ENCODE measurements at places on chromosomes 13 and 19.

- no peak for DNase-seq
Observed at GRCh38 chr13:51883226-51883600, 21.4 kb downstream of the CCDC70 start.

DNA sequence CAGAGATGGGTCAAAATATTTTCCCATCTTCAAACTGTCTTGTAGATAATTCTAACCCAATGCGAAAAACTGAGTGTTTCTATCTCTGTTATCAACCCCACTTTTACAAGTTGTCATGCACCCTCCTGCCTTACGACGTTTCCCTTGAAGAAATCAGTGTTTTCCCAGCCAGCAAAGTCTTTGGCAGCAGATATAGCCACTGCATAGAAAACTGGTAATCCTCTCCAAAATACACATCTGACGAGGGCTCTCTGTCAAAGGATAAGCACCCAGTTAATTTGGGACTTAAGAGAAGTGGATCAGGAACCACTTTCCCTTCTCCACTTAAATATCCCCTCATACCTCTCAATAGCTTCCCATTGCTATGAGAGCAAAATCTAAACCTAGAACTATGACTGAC lies 351.9 kb upstream of the MIR17HG start:
- DNase-seq: no peak

DNA sequence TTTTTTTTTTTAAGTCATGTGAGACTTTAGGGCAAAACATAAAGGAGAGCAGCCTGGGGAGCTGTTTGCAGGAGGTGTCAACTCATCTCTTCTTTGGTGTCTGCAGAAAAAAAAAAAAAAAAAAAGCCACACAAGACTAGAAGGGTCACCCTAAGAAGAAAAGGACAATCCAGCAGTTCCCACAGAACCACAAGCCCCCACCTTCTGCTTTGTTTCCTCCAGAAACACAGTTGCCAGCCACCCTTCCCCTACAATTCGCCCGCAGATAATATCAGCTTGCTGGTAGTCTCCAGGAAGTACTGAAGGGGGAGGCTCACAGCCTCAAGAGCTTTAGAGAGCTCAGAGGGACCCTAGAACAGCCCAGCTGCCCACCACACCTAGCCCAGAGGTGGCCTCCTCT lies 22.3 kb upstream of the ZBTB7A start:
- peak; percentile 62 for DNase-seq

DNA sequence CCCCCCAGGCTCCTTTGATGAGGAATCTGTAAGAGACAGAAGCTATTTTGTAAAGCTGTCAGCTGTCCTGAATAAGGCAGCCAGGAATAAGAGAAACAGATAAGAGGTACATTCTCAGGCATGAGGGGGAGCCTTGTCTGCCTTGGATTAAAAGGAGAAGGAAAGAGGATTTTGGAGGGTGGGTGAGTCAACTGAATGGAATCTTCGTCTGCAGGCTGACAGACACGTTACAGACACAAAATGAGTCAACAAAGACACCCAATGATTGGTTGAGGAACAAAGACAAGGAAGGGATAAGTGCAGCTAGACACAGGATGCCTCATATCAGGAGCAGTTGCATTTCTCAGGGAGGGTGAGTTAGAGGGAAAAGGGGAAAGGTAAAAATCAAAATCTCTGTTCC lies 162.5 kb downstream of the OLFM4 start:
- no peak for DNase-seq

- DNase-seq: no peak
Observed at GRCh38 chr13:33103457-33103856, 87.2 kb downstream of the KL start.

- no peak for DNase-seq
Observed at GRCh38 chr13:37427843-37428494, 170.6 kb downstream of the POSTN start.

- DNase-seq: no peak
Observed at GRCh38 chr13:24605923-24606372, 74.3 kb upstream of the ATP12A start.

GRCh38 chr13:62625214-62625881 lies 1209.7 kb upstream of the PCDH20 start:
- DNase-seq: no peak

- DNase-seq: no peak
Observed at GRCh38 chr13:49678191-49678914, 12.9 kb downstream of the EBPL start.

DNA sequence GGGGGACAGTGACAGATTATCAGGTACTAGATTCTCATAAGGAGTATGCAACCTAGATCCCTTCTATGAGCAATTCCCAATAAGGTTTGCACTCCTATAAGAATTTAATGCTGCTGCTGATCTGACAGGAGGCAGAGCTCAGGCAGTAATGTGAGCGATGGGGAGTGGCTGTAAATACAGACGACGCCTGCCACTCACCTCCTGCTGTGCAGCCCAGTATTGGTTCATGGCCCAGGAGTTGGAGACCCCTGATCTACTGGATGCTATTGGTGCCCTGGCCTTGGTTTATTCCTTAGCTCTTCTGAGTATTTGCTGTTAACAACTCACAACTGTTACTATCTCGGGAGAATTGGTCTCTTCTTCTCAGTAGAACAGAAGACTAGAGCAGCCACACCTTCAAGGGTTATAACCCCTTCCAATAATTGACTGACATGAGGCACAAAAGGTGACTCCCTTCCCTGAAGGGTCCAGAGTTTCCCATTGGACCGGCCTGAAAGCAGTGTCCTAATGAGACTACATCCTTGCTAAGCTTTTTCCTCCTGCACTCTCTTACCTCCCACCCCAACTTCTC lies 35.0 kb upstream of the RBM26 start:
- DNase-seq: no peak

- peak; percentile 92 for DNase-seq
Observed at GRCh38 chr13:62035981-62036380, 620.3 kb upstream of the PCDH20 start.

- peak; percentile 81 for DNase-seq
Observed at GRCh38 chr19:46753420-46754155, 7.3 kb upstream of the STRN4 start.

GRCh38 chr13:88086577-88086976 lies 415.4 kb downstream of the SLITRK5 start:
- no peak for DNase-seq

DNA sequence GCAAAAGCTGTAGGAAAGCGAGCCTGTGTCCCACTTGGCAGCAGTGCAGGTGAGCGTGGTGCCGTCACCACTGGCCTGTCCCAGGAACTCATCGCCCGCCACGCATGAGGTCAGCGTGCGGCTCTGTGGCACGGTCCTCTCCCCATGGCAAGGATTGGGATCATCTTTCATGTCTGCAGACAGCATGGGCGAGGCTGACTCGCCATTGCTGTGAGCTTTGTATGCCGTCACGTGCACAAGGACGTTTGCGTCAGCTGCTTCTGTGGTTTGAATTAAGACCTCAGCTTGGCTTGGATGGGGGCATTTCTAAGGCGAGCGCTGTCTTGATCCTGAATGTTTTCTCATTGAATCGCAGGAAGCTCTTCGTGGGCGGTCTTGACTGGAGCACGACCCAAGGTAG lies 9.8 kb downstream of the DAZAP1 start:
- DNase-seq: no peak

DNA sequence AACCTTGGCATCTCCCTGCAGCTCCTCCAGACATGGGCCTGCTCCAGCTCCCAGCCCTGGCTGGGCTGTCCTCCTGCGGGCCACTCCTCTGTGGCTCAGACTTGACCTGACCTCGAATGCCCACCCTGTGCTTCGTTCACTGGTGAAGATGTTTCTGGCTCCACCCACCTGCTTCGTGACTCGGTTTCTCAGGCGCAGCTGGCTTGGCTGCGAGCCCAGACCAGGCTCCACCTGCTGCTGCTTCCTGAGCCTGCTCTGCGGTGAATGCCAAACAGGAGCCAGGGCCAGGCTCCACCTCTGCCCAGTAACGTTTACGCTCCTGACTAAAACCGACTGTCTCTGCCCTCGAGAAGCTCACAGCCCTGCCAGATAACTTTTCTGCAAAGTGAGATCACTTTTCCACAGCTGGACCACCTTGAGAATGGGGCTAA lies 8.9 kb upstream of the RSPH6A start:
- no peak for DNase-seq

DNA sequence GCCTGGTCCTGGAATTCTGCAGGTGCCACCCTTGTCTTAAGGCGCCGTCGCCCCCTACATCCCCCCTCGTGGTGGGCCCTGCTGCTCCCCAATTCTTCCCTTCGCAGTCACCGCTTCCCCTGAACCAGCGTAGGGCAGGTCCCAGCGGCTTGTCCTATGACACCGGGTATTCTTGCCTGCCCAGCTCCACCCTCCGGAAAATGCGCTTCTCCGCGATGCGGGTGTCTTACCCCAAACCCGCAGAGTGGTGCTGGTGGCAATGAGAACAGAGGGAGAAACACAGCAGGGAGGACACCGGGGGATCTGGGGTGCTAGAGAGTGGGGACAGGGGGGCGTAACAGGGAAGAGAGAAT lies 9.0 kb downstream of the ZNF808 start:
- DNase-seq: peak; percentile 62

DNA sequence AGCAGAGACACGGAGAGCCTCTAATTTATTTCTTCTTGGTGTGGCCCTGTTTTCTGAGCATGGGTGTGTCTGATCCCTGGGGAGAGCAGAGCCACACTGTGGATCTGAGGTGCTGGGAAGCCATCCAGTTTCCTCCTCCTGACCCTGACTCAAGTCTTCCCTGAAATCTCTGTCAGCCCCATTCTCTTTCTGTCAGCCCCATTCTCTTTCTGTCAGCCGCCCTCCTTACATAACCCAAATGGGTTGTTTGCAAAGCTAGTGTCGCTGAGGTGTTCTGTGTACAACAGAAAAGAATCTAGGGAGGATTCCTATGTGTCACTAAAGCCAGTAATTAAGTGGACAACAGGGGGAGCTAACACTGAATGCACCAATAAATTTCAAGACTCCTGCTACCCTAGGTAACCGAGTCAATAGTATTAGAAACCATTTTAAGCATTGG lies 50.2 kb downstream of the LRCH1 start:
- DNase-seq: peak; percentile 40

DNA sequence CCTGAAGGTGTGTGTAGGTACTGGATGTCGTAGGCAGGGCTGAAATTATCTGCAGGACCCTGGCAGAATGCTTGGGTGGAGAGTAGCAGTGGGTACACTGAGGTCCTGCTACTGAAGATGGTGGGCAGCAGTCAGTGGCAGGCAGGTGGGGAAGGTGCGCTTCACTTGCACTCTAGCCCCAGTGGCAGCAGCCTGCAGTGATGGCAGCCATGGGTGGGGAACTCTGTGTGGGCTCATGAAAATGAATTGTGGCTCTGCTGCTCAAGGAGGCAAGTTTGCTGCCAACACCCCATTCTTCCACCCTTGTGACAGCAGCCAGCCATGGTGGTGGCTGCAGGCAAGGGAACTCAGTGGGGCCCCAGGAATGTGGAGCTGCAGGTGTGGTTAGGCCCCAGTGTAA lies 1242.7 kb upstream of the MIR17HG start:
- no peak for DNase-seq

- no peak for DNase-seq
Observed at GRCh38 chr13:19053561-19053960, 128.1 kb downstream of the TUBA3C start.

DNA sequence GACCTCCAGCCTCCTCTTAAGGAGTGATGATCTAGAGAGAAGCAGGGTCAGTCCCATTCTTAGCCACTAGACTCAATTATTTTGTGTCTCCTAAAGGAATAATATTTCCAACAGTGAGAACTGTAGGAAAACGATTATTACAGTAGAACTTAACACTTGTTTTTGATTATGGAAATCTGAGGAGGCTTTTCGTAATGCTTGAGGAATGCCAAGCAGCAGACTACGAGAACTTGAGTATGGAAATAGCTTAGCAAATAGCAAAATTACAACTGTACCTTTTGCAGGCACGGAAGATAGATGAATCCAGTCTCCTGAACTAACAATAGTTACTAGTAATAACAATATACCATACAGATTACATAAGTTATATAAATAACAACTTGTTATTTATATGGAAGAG lies 12.2 kb downstream of the BRD4 start:
- no peak for DNase-seq

DNA sequence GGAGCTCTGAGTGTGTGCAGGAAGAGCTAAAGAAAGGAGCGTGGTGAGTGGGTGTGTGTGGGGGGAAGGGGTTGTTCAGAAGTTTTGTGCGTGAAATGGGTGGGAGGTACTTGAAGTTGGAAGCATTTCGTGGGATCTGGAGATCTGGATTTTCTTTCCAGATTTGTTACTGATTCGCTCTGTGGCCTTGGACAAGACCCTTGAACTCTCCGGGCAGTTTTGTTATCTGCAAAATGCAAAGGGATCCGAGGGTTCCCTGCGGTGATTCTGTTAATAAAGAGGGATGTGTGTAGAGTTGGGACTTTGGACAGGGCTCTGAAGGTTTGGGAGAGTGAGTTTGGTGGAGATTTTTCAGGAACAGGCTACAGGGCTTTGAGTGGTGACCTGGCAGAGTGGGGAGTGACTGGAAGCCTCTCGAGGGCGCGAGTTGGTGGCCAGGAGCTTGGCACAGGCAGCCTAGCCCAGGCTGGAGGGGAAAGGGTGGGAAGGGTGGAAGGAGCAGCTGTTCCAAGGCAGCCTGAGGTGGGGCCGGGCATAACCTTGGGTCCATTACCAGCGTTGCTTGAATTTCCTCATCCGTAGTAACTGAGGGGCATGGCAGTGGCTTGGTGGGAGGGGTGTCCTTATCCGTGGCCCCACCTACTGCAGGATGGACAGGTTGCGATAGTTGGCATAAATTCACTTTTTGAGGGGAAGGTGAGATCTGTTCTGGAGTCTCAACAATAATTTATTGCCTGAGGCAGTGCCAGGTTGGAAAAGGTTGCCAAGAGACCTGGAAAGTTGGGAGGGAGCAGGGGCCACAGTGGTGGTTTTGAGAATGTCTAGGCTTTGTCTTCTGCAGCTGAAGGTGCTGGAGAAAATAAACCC lies 2.1 kb downstream of the ACTN4 start:
- DNase-seq: peak; percentile 41

- no peak for DNase-seq
Observed at GRCh38 chr19:39679056-39679790, 23.5 kb downstream of the LGALS16 start.

DNA sequence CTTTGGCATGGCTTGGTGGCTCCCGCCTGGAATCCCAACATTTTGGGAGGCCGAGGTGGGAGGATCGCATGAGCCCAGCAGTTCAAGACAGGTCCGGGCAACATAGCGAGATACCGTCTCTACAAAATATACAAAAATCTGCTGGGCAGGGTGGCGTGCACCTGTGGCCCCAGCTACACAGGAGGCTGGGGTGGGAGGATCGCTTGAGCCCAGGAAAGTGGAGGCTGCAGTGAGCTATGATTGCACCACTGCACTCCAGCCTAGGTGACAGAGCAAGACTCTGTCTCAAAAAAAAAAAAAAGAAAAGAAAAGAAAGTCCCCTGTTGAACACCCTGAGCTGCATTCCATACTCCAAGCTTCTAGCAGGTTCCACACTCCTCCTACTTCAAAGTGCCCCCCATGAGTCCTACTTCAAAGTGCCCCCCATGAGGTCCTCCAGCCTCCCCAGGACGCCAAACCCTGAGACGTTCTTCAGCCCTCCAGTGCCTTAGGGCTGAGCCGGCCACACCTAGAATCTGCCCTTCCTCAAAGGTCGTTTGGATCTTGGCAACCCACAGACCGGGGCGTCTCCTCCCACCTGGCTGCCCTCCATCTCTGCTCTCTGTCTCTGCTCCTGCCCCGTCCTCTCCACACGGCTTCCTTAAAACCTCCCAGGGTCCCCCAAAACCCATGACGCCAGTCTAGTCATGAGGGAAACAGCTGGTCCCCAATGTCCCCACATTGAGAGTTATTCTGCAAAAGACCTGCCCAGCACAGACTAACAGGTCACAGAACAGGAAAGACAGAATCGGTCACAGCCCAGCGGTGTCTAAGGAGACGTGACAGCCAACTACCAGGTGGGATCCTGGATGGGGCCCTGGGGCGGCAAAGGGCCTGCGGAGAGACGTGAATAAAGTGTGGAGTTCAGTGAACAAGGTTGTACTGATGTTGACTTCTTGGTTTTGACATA lies 4.8 kb downstream of the TJP3 start:
- no peak for DNase-seq

GRCh38 chr19:16334411-16334810 lies 9.8 kb downstream of the KLF2 start:
- DNase-seq: no peak

All from erythroblast (primary cell).